ENCODE measurements at places on chromosomes 5 and 9.

DNA sequence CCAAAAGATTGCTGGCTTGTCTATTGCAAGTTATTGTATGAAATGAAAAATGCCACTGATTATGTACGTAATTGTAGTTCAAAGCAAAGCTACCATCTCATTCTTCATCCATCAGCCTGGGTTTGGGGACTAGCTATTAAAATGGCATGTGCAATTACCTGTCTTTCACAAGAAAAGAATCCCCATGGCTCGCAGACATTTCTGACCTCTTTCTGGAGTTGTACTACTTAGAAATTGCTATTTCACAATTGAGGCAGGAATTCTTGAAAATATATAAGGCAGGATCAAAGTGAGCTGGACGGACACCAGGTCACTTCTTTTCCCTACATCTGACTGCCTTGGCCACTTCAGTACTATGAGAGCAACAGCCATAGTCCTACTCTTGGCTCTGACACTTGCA, at the start of gene SPINK9:
Gene SPINK9, plus strand, starts transcription at position 301 of the 400 bp plus-strand sequence. Its CDS starts 55 bp downstream, at position 356.
- no peak for DNase-seq

- no peak for DNase-seq
These were observed 13.2 kb downstream of the CSF1R start for GRCh38 chr5:150073086-150073625.

DNA sequence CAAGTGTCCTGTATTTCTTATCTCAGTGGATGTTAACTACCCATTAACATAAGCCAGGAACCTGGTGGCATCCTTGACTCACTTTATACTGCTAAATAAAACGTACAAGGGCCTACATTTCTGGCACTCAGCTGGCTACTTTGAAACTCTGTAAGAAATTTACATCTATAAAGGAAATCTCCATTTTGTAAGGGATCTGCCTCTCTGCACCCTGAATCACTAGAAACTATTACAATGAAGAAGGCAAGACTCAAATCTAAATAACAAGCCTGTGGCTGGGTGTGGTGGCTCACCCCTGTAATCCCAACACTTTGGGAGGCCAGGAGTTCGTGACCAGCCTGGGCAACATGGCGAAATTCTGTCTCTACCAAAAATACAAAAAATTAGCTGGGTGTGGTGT, 51.5 kb downstream of the RAPGEF1 start:
- DNase-seq = no peak

- DNase-seq = no peak
These were observed 47.3 kb downstream of the UHRF2 start for GRCh38 chr9:6460189-6460768.

DNA sequence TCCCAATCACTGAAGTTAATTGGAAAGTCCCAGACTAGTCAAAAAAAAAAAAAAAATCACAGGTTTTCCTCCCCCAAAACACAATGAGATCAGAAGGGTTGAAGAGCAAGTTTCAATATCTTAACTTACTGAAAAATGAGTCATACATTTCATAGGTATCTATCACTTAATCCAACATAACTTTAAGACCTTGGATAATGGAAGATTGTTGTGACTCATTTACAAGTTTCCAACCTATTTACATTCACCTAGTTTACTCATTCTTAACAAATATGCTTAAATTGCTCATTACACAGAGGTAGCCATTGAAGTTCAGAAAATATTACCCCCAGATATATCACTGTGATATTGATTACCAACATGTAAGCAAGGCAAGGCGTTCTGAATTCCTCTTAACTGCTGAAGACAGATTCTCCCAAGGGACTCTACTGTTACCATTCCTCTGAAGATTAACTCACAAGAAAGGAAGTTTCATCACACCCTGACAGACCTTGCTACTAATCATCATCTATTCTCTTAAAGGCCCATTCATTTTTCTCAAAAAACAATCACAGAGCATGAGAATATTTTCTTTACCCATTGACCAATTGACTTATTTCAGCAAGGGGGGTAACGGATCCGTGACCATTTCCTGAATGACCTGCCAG, 563.8 kb downstream of the TLE1 start:
- no peak for DNase-seq
